ENCODE measurements at places on chromosomes 5 and 9.
A peak's percentile ranks its signal among the peaks of the same experiment; 100 is the strongest.

DNA sequence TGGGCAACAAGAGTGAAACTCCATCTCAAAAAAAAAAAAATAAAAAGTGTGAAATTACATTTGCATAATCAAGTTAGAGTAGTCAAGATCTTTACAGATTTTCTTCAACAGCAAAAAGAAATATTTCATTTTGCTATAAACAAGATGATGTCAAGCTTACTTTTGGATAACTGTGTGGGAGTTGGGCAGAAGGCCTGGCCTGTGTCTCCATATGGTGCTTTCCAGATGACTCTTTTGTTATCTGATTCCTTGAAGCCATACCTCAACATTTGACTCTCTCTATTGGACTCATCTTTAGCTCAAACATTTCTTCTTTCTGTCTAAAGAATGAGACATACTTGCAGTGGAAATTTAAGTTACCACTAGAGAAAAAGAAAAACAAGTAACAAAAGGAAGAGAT lies 246.8 kb downstream of the MSX2 start:
- no peak for DNase-seq

DNA sequence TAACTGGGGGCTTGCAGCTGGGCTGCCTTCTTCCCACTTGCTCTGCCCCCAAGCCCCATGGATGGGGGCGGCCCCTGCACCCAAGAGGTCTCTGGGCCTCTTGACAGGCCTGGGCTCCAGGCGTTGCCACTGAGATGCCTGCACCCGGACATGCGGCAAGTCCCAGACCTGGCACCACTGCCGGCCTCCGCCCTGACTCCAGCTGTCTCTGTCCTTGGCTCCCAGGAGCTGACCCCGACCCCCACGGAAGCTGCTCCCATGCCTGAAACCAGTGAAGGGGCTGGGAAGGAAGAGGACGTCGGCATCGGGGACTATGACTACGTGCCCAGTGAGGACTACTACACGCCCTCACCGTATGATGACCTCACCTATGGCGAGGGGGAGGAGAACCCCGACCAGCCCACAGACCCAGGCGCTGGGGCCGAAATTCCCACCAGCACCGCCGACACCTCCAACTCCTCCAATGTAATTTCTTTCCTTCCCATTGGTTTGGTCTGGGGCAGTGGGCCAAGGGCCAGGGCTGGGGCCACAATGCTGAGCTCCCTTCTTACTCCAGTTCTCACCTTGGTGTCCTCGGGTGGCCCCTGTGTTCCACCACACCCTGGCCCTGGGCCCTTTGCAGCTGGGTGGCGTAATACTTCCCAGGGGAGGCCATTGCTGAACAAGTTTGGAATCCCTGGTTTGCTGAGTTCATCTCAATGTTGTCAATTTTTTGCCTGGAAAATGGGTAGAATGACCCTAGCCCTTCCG lies 88.6 kb downstream of the COL5A1 start:
- no peak for DNase-seq

- DNase-seq, result peak; percentile 86
Measured at GRCh38 chr9:112751056-112751795, 666 bp downstream of the SNX30 start.

- no peak for DNase-seq
Measured at GRCh38 chr5:154002093-154002492, 36.6 kb downstream of the FAM114A2 start.

- DNase-seq, result no peak
Measured at GRCh38 chr5:32612134-32612888, 27.0 kb downstream of the SUB1 start.

- DNase-seq, result no peak
Measured at GRCh38 chr9:77421506-77422265, 226.4 kb downstream of the GNA14 start.

- DNase-seq, result no peak
Measured at GRCh38 chr9:70046274-70047070, 2.8 kb downstream of the MAMDC2 start.

DNA sequence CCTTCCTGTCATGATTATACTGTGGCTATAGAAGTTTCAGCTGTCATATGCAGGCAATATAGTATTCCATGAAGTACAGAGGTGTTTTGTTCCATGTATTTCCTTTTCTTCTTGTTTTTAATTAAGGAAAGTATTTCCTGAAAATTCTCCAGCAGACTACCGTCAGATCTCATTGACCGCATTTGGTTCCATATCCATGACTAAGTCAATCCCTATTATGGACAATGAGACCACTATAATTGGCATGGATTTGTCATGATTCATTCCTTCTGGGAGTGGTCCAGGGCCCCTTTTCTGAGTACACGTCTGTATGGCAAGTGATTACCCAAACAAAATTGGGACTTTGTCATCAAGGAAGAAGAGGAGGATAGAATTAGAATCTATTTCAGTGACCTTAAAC lies 283.2 kb upstream of the CLINT1 start:
- no peak for DNase-seq

DNA sequence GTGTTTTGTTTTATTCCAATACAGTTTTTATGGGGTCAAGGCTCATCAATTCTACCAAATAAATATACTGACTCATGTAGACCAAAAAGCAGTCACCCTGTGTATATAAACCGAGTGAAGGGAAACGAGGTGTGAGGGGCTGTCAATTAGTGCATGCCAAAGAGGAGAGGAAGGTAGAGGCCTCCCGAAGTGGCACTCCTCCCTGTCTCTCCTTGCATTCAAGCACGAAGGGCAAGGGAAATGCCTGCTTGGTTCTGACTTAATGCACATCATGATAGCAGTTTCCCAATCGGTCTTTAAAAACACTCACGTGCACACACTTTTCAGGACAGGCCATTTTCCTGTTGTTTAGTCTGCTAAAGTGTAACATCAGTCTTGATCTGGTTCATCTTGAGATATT lies 125.6 kb upstream of the SLCO6A1 start:
- DNase-seq, result no peak

Measured in NCI-H2171 treated with DMSO at 0.1 percent for 48 hours (cell line).